NCI-H2029 (cell line): ENCODE measurements at places on chromosomes 1 and 21.

- DNase-seq: no peak
These were observed 206.2 kb downstream of the GREM2 start for GRCh38 chr1:240405751-240406150.

DNA sequence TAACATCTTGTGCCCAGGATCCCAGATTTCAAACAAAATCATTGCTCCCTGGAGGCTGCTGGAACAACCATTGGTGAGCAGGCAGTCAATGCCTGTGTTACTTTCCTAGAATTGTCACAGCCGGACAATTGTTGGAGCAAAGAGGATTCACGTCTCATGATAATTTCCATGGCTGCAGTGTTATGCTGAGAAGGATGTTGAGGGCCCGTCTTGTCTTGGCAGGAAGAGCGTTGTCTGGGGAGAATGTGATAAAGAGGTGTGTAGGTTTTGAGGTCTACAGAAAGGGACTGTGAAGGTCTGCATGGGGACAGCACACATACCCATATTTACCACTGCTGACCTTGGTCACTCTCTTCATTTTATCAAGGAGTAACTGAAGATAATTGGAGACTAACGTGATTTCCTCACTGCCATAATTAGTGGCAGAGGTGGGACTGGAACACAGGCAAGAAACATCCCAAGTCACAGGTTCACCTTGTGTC, 6.3 kb downstream of the MECR start:
- DNase-seq: no peak

- no peak for DNase-seq
These were observed 2.3 kb downstream of the PLK3 start for GRCh38 chr1:44802306-44803061.

- no peak for DNase-seq
These were observed 400.7 kb downstream of the SMYD3 start for GRCh38 chr1:246106342-246106763.

DNA sequence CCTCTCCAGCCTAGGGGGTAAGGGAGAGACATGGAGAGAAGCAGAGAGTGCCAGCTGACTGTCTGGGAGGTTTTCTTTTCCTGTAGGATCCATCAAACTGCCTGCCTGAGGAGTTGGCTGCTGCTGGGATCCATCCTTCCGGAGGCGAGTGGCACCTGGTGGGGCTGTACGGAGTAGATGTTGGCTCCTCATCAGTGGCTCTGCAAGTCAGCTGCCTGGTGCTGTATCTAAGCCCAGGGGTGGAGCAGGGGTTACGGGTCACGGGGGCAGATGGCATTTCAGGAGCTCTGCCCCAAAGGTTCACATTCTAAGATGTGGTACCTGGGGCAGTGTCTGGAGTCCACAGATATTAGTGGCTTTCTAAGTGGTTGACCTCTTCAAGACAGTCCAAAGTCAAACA, 128.0 kb downstream of the ACTL8 start:
- no peak for DNase-seq

- no peak for DNase-seq
These were observed 51.1 kb downstream of the CD247 start for GRCh38 chr1:167467126-167467710.

GRCh38 chr1:234963180-234963903, 165.3 kb downstream of the TOMM20 start:
- peak; percentile 59 for DNase-seq

- no peak for DNase-seq
These were observed 237.5 kb downstream of the TTLL7 start for GRCh38 chr1:83761167-83762038.

- DNase-seq: no peak
These were observed 42.0 kb upstream of the COL6A2 start for GRCh38 chr21:46055863-46056281.

- no peak for DNase-seq
These were observed 63.6 kb upstream of the TNFSF18 start for GRCh38 chr1:173114346-173114745.

DNA sequence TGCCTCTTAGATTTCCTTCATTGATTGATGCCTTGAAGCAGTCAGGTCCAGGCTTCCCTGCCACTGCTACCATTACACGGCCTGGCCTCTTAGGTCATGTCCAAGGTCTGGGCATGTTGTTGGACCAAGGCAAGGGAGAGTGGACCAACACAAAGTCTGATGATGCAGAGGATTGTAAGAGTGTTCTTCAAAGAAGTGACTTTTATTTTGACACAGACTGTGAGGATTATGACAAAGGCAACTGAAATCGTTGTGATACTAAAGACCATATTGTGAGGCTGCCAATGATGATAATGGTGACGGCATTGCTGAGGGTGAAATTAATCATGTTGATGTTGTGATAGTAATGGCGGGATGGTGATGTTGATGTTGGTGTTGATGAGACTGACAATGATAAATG, 149.5 kb downstream of the GRIK3 start:
- no peak for DNase-seq

GRCh38 chr1:234484991-234485739, 6.2 kb upstream of the TARBP1 start:
- DNase-seq: no peak

DNA sequence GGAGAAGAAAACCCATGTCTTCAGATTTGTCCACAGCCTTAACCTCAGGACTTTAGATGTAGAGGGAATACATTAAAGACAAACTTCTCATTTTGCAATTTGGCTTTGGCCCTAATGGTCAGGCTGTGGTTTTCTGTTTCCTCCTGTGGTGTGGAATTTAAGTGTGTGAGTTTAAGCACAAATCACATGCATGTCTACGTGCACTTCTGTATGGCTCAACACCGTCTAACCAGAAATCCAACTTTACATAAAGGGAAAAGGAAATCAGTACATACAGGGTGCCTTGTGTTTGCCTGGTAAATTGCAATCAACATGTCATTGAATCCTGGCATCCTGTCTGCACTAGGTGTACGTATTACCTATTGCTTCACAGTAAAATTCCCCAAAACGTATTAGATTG, 1.2 kb upstream of the ZNF124 start:
- no peak for DNase-seq

- no peak for DNase-seq
These were observed 31.5 kb downstream of the LGR6 start for GRCh38 chr1:202225131-202225530.

DNA sequence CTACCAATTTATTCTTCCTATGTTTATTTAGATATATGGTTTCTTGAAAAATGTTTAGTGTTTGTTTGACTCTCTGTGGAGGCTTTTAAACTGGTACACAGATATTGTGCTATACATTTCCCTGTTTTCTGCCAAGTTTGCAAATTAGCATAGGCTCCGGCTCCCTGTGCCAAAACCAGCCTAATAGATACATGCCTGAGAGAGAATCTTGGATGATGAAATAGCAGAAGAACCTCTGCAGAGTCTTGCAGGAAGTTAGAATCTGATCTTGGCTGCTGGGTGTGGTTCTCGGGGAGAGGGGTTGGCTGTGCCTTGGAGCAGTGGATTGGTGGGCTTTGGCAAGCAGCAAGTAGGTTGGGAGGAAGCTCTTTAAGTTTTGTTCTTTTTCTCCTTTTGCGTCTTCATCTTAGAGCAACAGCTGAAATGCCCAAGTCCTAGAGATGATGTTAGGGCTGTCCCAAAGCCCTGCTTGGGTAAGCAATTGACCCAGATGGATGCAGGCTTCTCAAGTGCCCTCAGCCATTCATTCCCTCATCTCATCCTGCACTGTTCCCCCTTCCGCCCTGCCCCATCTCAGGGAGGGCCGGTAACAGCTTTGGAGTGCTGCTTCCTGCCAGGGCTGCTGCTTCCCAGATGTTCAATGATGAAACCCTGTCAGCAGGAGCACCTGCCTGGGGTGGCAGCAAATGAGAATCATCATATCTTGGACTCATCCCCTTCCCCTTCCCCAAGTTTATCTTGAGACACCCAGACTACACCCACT, 9.3 kb downstream of the PLA2G2A start:
- DNase-seq: no peak

DNA sequence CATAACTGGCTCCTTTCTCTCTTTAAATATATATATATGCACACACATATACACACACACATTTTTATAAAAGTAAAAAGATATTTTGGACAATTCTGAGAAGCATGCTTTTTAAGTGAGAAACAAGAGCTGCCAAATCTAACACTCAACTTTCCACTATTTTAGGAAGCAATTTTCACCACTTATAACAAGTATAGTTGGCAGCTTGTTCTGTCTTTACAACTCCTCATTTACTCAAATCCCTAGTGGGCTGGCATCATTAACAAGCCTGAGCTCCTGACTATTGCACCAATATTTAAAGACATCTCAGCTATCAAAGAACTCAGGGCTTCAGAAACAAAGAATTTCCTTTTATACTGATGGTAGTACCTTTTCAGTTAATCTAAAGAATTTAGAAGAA, 76.6 kb downstream of the RAB3GAP2 start:
- DNase-seq: no peak

DNA sequence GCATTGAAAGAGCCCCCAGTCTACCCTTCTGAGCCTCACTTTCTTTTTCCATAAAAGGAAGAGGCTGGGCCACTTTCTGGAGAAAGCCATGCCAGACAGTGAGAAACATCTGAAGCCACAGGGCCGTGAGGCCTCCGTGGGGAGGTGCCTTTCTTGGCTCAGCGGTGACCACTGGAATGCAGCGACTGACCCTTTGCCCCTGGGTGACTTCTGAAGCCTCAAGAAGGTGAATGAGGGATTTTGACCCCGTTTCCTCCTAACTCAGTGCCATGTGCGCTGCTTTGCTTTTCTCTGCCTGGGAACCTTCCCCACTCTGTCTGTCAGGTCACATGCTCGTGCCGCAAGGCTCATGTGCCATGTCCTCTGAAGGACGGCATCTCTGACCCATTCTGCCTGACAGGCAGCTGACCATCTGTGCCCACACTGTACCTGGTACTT, 44.7 kb upstream of the A3GALT2 start:
- DNase-seq: no peak

GRCh38 chr1:230299191-230300006, 126.7 kb downstream of the PGBD5 start:
- DNase-seq: peak; percentile 62

GRCh38 chr1:100087396-100087795, 45.3 kb downstream of the SASS6 start:
- no peak for DNase-seq

DNA sequence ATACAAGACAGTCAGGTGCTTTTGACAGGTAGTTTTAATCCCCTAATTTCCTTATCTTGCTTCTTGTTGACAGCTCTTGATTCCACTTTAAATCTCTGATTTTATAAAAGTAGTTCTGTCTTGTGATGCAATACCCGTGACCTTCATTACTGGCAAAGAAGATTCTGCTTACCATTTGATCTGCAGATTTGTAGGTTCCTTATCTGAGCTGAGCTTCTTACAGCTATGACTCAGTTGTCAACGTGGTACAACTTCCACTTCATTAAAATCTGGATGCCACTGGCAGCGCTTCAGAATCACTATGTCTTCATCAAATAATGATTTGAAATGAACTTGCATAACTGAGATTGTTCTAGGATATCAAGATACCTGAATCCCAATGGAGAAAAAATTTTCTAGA, 543.6 kb upstream of the B3GALT2 start:
- DNase-seq: no peak

- DNase-seq: no peak
These were observed 5.2 kb downstream of the FAAH start for GRCh38 chr1:46399307-46399706.

GRCh38 chr21:44994695-44995342, 55.0 kb downstream of the SLX9 start:
- no peak for DNase-seq

- DNase-seq: no peak
These were observed 10.5 kb downstream of the MAEL start for GRCh38 chr1:166999500-167000055.

- no peak for DNase-seq
These were observed 6.7 kb upstream of the VSIG8 start for GRCh38 chr1:159869173-159869572.

GRCh38 chr1:176998183-176998795, 166.2 kb downstream of the ASTN1 start:
- DNase-seq: no peak

GRCh38 chr1:114107474-114108435, 45.9 kb downstream of the SYT6 start:
- DNase-seq: no peak

- peak; percentile 7 for DNase-seq
These were observed 8.1 kb upstream of the C1orf216 start for GRCh38 chr1:35726450-35727433.

DNA sequence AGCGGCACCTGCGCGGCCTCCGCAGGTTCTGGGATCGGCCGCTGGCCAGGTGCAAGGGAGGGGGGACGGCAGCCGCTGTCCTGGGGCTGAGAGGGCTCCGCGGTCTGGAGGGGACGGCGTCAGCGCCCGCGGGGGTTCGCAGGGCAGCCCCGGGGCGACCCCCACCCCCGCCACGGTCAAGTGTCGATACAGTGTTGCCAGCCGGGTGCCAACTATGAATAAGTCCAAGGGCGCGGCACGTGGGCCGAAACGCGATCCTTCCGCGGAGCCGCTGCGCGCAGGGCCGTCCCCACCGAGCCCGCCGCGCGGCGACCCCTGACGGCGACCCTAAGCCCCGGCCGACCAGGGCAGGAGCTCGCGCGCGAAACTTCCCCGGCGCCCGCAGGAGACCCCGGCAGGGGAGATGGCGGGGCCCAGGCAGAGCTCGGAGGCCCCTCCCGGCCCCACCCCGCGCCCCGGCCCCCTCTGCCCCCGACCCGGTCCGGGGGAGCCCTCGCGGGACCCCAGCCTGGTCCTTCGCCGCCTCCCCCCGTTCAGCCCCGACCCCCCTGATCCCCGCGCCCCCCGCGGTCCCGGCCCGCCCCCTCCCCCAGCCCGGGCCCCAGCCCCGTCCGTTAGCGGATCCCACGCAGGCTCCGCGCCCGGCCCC, 586 bp upstream of the AGPAT3 start:
- peak; percentile 76 for DNase-seq

DNA sequence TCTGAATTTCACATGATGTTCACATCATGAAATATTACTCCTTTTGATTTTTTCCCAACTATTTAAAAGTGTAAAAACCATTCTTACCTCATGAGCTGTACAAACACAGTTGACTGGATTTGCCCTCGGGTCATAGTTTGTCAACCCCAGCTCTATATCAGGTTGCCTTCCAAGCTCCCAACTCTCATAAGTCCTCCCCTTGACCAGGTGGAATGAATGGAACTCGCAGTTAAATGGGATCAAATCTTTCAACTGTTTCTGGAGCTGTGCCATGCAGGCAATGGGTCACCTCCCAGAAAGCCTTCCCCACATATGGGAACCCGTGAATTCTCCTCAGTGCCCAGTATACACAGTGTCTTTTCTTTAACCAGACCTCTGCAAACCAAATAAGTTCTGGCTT, 169.8 kb upstream of the FOXD3 start:
- DNase-seq: no peak

GRCh38 chr1:107820801-107821200, 144.2 kb downstream of the VAV3 start:
- no peak for DNase-seq

- no peak for DNase-seq
These were observed 21.9 kb downstream of the FAM20B start for GRCh38 chr1:179047636-179047997.

GRCh38 chr21:38429011-38429410, 69.3 kb downstream of the ERG start:
- DNase-seq: no peak

GRCh38 chr21:42614396-42614795, 39.0 kb upstream of the PDE9A start:
- no peak for DNase-seq

- no peak for DNase-seq
These were observed 100.1 kb upstream of the S1PR1 start for GRCh38 chr1:101136739-101137138.
